ENCODE measurements at places on chromosomes 2 and 18.

GRCh38 chr2:34161549-34161948 is 562.5 kb upstream of the FAM98A start:
- DNase-seq, result no peak

GRCh38 chr2:134869946-134870736 is 31.7 kb downstream of the ACMSD start:
- DNase-seq, result no peak

DNA sequence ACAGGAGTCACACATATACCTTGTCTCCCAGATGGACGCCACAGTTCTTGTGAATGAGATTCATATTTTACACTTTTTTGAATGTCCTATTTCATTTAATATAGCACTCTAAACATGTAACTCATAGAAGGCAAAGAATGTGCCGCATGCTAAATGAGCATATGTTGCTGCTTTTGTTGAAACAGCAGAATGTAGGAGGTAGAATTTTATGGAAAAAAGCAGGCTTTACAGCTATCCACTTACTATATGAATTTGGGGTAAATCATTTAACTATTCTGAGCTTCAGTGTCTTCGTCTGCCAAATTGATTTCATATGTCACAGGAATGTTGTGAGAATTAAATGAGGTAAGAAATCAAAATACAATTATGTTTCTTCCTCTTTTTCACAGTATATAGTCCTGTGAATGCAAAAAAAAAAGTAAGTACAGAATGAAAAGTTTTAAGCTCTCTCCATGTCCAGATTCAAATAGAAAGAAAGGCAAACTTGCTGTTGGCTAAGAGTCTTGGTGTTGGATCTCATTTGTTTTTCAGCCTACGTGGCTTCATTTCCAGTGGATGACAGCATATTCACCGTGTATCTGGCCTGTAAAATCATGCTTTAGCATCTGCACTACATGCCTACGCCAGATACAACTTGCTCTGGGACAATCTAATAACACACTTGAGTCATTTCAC is 154.7 kb upstream of the CNTNAP5 start:
- DNase-seq, result no peak

GRCh38 chr2:217973008-217973787 is 29.6 kb downstream of the TNS1 start:
- no peak for DNase-seq

Data from Daoy (cell line).